Mesothelial cell of epicardium (in vitro differentiated cells): ENCODE measurements at places on chromosomes 3 and 15.

DNA sequence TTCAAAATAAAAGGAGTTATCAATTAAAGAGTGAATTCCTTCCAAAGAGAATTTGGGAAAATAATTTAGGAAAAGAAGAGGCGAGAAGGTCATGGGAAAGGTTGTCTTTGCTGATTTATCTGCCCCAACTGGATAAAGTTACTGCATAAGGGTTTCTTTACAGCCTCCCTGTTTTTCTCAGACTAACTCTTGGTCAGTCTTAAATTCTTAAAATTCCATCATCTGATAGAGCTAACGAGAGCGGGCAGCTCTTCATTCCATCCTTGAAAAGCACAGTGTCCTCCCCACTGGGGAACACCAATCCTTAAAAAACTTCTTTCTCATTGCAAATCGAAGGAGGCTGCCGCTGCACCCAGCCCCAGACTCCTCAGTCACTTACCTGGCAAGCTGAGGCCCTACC is 107.2 kb downstream of the PGPEP1L start:
- H3K36me3 ChIP-seq: peaks cover 4% of the 10 kb centered on the region
- no peak overlapping the region for H3K4me3 ChIP-seq
- DNase-seq: no peak
- peak overlapping the region; percentile 93 for H3K27ac ChIP-seq
- H3K27me3 ChIP-seq: no peaks in the 10 kb centered on the region

DNA sequence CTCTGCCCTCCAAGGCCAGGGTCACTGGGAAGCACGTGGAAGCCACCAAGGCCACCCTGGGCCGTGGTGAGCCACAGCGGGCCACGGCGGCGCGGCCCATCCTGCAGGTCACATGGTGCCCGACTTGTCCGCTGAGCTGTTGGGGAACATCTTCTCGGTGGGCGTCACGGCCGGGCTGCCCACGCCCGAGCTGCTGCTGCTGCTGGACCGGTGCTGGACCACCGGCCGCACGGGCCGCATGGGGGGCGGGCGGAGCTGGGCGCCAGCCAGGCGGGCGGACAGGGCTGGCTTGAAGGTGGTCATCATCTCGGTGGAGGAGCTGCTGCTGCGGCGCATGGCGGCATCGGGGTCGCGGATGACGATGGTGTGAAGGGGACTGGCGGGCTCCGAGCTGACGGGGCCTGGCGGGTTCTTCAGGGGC is 22.1 kb upstream of the RAD18 start:
- no peak overlapping the region for H3K4me3 ChIP-seq
- H3K4me1 ChIP-seq: peaks cover 13% of the 10 kb centered on the region
- DNase-seq: no peak
- no peak overlapping the region for H3K27ac ChIP-seq

- peaks cover 21% of the 10 kb centered on the region for H3K4me1 ChIP-seq
- no peaks in the 10 kb centered on the region for H3K27me3 ChIP-seq
- no peak for DNase-seq
- H3K36me3 ChIP-seq: no peaks in the 10 kb centered on the region
- H3K4me3 ChIP-seq: no peak overlapping the region
These were observed 148.8 kb upstream of the HES1 start for GRCh38 chr3:193987186-193987585.

- H3K4me3 ChIP-seq: no peak overlapping the region
- H3K4me1 ChIP-seq: no peaks in the 10 kb centered on the region
- DNase-seq: no peak
- no peaks in the 10 kb centered on the region for H3K27me3 ChIP-seq
These were observed 61.0 kb downstream of the SCAPER start for GRCh38 chr15:76844096-76844495.

DNA sequence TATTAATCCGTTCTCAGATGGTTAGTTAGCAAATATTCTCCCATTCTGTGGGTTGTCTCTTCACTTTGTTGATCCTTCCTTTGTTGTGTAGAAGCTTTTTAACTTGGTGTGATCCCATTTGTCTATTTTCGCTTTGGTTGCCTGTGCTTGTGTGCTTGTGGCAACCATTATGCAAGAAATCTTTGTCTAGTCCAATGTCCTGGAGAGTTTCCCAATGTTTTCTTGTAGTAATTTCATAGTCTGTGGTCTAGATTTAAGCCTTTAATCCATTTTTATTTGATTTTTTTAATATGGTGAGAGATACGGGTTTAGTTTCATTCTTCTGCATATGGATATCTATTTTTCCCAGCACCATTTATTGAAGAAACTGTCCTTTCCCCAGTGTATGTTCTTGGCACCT is 59.8 kb downstream of the RASA2 start:
- DNase-seq: no peak
- H3K4me1 ChIP-seq: no peaks in the 10 kb centered on the region
- peaks cover 78% of the 10 kb centered on the region for H3K36me3 ChIP-seq
- no peaks in the 10 kb centered on the region for H3K27me3 ChIP-seq
- H3K4me3 ChIP-seq: no peak overlapping the region
- H3K27ac ChIP-seq: no peak overlapping the region

DNA sequence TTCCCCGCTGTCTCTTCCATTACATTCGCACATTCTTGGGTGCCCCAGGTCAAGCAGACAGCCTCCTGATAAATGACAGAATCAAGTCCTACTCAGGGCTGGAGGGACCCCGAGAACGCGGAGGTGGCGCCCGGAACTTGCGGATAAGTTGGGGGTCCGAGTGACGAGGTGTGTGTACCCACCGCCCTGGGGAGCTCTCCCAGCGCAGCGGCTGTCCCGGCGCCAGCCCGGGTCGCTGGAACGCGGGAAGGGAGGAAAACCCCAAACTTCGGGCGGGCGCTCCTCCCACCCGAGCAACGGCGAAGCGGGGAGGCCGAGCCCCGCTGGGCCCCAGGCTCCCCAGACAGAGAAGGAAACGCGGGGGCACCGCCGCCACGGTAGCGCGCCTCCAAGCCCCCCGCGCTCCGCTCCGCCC is 550 bp downstream of the CLN6 start:
- DNase-seq: no peak
- peaks cover 32% of the 10 kb centered on the region for H3K4me1 ChIP-seq
- no peaks in the 10 kb centered on the region for H3K27me3 ChIP-seq
- peak overlapping the region; percentile 81 for H3K4me3 ChIP-seq

DNA sequence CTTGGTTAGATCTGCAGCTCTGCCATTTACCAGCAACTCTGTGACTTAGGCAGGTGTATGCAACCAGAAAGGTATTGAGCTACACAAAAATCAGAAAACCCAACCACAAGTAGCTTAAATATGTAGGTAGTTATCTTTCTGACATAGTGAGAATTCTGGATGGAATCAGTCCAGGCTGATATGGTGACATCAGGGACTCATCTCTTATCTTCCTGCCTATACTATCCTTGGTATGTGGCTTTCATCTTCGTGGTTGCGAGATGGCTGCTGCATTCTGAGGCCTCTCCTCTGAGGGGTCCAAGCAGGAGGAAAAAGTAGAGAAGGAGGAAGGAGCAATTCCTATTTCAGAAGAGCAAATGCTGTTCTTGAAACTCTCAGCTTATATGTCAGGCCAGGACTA is 40.0 kb downstream of the CTDSPL start:
- H3K4me1 ChIP-seq: peaks cover 14% of the 10 kb centered on the region
- H3K27ac ChIP-seq: no peak overlapping the region
- DNase-seq: no peak
- H3K4me3 ChIP-seq: no peak overlapping the region
- H3K27me3 ChIP-seq: no peaks in the 10 kb centered on the region

- H3K4me1 ChIP-seq: no peaks in the 10 kb centered on the region
- no peak overlapping the region for H3K4me3 ChIP-seq
- no peaks in the 10 kb centered on the region for H3K27me3 ChIP-seq
- H3K27ac ChIP-seq: no peak overlapping the region
- no peak for DNase-seq
These were observed 684 bp downstream of the CAPN3 start for GRCh38 chr15:42359985-42360384.

DNA sequence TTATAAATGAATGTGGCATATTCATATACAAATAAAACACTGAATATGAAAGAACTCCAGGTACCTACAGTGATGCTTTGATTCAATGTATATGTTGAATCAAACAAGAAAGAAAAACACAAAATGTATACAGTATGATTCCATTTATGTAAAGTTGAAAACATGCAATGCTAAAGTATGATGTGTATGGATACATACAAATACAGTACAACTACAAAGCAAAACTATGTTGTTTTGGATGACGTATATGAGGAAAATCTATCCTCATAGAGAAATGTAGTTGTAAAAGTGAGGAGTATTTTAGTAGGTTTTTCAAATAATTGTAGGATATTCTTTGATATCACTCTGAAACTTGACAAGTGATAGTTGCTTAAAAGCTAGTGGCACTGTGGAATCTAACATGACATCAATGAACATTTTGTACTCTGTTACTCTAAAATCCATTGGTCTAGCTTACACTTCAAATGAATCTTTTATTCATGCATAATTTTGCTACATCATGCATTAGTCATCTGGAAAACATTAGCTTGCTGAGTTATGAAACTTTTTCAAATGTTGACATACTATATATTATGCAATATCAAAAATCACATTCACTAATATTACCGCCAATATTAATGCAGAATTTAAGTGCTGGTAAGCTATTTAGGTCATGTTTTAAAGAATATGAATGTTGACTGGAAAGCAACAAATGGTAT is 278.1 kb upstream of the CHRNA7 start:
- no peak overlapping the region for H3K4me3 ChIP-seq
- H3K27me3 ChIP-seq: peaks cover 18% of the 10 kb centered on the region
- no peak for DNase-seq
- H3K27ac ChIP-seq: no peak overlapping the region

GRCh38 chr3:178258121-178258520 is 278.1 kb upstream of the KCNMB2 start:
- H3K36me3 ChIP-seq: peaks cover 2% of the 10 kb centered on the region
- no peak overlapping the region for H3K4me3 ChIP-seq
- no peaks in the 10 kb centered on the region for H3K27me3 ChIP-seq
- DNase-seq: no peak
- H3K27ac ChIP-seq: no peak overlapping the region

DNA sequence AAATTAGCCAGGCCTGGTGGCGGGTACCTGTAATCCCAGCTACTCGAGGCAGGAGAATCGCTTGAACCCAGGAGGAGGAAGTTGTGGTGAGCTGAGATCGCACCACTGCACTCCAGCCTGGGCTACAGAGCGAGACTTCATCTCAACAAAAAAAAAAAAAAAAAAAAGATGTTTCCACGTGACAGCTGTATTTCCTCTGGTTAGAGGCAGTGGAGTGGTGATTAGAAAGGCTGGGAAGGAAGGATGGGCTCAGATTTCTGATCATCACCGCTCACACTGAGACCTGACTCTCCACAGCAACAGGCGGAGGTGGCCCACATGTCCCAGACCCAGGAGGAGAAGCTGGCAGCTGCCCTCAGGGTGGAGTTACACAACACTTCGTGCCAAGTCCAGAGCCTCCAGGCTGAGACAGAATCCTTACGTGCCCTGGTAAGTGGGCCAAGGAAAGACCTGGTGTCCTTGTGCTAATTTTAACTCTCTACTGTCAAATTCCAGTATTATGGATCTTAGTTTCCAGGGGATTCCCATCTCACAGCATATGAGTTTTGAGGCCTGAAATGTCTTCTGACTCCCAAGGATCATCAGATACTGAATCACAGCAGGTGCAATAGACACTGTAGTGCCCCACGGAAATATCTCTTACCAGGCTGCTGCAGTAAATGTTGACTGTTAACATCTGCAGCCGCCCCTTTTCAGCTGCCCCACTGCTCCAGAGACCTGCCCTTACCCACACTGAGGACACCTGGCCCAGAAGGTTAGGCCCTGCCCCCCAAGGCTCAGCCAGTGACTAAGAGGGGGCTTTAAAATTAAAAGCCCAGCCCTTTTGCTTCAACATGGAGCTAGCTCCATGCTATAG is 66.9 kb downstream of the BFSP2 start:
- no peaks in the 10 kb centered on the region for H3K27me3 ChIP-seq
- no peaks in the 10 kb centered on the region for H3K36me3 ChIP-seq
- no peak for DNase-seq
- H3K4me1 ChIP-seq: peaks cover 20% of the 10 kb centered on the region
- no peak overlapping the region for H3K27ac ChIP-seq
- H3K4me3 ChIP-seq: no peak overlapping the region

DNA sequence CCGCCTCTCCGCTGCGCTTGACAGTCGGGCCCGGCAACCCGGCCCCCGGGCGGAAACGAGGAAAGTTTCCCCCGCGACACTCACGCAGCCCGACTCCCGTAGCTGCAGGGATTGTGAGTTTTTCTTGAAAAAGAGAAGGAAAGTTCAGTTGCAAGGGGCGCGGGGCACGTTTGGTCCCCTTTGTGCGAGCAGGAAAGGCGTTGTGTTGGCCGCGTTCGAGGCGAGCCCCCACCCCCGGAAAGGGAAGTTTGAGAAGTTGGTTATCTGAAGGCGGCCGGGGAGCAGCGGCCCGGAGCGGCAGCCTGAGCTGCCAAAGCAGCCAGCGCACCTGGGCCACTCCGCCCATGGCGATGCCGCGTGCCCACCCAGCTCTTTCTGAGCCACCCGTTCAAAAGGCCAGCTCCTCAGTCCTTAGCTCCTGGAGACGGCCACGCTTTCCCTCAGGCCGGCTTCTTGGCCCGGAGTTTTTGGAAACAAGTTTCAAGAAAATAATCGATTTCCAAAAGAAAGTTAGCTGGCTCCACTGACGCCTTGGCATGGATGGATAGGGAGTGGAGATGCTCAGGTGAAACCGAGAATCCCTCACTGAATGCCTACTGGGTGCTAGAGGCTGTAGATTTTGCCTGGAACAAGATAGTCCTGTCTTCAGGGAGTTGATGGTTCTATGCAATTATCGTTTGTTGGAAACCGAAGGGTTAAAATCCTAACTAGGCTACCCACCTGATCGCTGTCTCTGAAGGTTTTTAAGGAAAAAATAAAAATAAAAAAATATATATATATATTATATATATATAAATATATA is 832 bp downstream of the TGFBR2 start:
- H3K27me3 ChIP-seq: peaks cover 6% of the 10 kb centered on the region
- H3K36me3 ChIP-seq: no peaks in the 10 kb centered on the region
- peaks cover 16% of the 10 kb centered on the region for H3K4me1 ChIP-seq
- peak overlapping the region; percentile 96 for H3K4me3 ChIP-seq
- peak overlapping the region; percentile 74 for H3K27ac ChIP-seq

GRCh38 chr3:52447512-52448355 is 2.8 kb upstream of the SEMA3G start:
- no peak for DNase-seq
- no peaks in the 10 kb centered on the region for H3K36me3 ChIP-seq
- peaks cover 18% of the 10 kb centered on the region for H3K4me1 ChIP-seq
- peak overlapping the region; percentile 21 for H3K27ac ChIP-seq
- H3K4me3 ChIP-seq: no peak overlapping the region
- no peaks in the 10 kb centered on the region for H3K27me3 ChIP-seq

GRCh38 chr15:89642106-89642505 is 13.2 kb downstream of the KIF7 start:
- no peaks in the 10 kb centered on the region for H3K27me3 ChIP-seq
- no peaks in the 10 kb centered on the region for H3K4me1 ChIP-seq
- DNase-seq: no peak

- peaks cover 4% of the 10 kb centered on the region for H3K36me3 ChIP-seq
- H3K4me3 ChIP-seq: no peak overlapping the region
- peaks cover 36% of the 10 kb centered on the region for H3K4me1 ChIP-seq
- peak overlapping the region; percentile 62 for H3K27ac ChIP-seq
- DNase-seq: no peak
These were observed 51.8 kb upstream of the PLXND1 start for GRCh38 chr3:129658110-129658843.
